ENCODE measurements at places on chromosomes 2 and 18. TPM values are rescaled to one million over a fixed set of nuclear protein-coding genes. Genes with fewer than 3 reads are reported as not detected.

FASTKD1 gene
- total RNA-seq = 10.3 TPM

TSPYL6 gene
- not detected for total RNA-seq

OSBPL1A gene
- 20.0 TPM for total RNA-seq

FBXO41 gene
- total RNA-seq = 1.6 TPM

LAMA1 gene
- 6.2 TPM for total RNA-seq

GYPC gene
- 100 TPM for total RNA-seq

CCBE1 gene
- total RNA-seq = 52.3 TPM

IL18R1 gene
- 1.3 TPM for total RNA-seq

NEU2 gene
- not detected for total RNA-seq

FAM110C gene
- total RNA-seq = not detected

PID1 gene
- 5.9 TPM for total RNA-seq

C2orf76 gene
- total RNA-seq = 10.9 TPM

NCKAP5 gene
- total RNA-seq = under 0.01 TPM

MYL12B gene
- total RNA-seq = 326 TPM

TANC1 gene
- total RNA-seq = 13.1 TPM

PIAS2 gene
- 8.1 TPM for total RNA-seq

POTEI gene
- total RNA-seq = not detected

WDPCP gene
- total RNA-seq = 2.9 TPM

FNDC4 gene
- total RNA-seq = 9.8 TPM

DNAH6 gene
- total RNA-seq = under 0.01 TPM

TNFAIP6 gene
- total RNA-seq = 7.4 TPM

RNF125 gene
- total RNA-seq = 0.30 TPM
